ENCODE measurements at places on chromosomes 1 and 21.

- ATAC-seq: no peak
Observed at GRCh38 chr1:70210820-70211219, 5.4 kb upstream of the LRRC40 start.

DNA sequence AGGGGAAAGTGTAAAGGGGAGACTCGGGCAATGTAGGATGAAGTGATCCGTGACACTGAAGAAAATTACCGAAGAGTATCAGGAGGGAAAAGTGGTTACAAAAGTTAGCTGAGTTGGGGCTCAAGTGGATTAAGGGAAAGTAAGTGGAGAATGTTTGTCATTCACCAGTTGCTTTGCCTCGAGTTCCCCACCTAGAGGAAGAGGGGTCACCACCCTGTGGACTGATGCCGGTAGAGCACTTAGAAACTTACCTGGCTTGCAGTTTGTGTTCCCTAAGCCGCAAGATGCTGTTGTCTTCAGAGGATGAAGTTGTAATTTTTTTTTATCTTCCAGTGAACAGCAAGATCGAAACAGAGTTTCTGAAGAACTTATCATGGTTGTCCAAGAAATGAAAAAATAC lies 1.0 kb downstream of the PER3 start:
- no peak for ATAC-seq

GRCh38 chr1:9784508-9785133 lies 39.1 kb downstream of the CLSTN1 start:
- no peak for ATAC-seq

- ATAC-seq: no peak
Observed at GRCh38 chr1:41226815-41227434, 15.2 kb downstream of the SCMH1 start.

- ATAC-seq: no peak
Observed at GRCh38 chr1:112938210-112938609, 17.8 kb downstream of the SLC16A1 start.

GRCh38 chr1:37691497-37692077 lies 729 bp upstream of the CDCA8 start:
- ATAC-seq: peak; percentile 14

DNA sequence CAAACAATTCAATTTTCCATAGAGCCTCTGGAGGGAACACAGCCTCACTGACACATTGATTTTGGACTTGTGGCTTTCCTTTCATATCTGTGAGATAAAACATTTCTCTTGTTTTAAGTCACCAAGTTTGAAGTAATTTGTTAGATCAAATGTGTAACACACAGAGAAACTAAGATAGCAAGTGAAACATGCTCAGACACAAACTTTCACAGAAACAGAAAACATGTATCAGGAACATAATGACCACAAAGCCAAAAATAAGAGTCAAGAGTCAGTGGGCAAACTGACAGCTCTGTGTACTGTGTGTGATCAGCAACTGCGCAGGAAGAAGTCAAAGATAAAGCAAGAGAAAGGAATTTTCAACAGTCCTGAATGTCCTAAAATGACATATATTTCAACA lies 1237.5 kb downstream of the AMY1C start:
- no peak for ATAC-seq

GRCh38 chr1:147700042-147701006 lies 30.0 kb upstream of the ACP6 start:
- ATAC-seq: peak; percentile 81

DNA sequence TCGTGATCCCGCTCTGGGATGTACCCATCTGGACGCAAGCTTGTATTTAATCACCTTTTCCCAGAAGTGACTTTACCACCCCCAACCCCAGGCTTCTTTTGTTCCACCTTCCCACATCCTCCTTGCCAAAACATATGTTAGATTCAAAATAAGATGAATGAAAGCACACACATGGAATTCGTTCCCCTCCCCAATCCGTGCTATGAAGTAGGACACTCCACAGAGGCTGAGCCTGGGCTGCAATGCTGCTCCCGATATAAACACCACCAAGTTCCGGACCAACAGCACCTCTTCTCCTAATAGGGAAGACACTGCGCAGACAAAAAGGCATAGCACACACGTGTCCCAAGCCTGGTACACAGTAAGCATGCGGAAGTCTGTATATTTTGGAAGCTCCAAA lies 86.1 kb downstream of the CLSTN1 start:
- ATAC-seq: no peak

DNA sequence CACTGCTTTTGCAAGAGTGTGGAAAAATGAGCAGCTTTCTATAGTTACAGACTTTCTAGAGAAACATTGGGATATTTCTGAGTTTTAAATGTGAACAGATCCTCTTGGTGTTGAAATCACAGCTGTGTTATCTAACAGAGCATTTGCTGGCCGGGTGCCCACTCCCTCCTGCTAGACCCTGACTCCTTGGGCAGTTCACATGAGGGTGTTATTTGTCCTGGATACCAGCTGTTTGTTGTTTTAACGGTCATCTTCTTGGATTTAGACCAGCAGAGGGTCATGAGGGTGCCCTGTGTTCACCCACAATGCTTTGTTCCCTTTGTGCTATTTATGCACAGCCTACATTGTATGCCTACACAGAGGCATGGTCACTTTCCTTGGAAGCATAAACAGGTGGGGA lies 67.1 kb downstream of the CENPF start:
- ATAC-seq: no peak

DNA sequence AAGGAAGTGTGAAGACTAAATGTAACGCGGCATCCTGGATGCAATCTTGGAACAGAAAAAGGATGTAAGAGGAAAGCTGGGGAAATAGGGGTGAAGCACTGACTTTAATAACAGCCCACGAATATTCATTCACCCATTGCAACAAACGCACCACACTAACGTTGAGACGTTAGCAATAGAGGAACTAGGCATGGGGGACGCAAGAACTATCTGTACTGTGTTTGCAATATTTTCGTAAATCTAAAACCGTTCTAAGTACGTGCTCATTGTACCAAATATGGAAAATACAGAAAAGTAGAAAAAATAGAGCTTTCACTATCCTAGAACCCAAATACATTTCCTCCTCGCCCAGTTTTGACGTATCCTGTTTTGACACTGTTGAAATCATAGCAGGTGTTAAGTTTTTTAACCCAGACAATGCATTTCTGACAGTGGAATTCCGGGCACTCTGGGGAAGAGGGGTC lies 3.9 kb downstream of the LAPTM5 start:
- no peak for ATAC-seq

- no peak for ATAC-seq
Observed at GRCh38 chr1:83746234-83746633, 252.7 kb downstream of the TTLL7 start.

GRCh38 chr1:112544011-112544688 lies 35.4 kb downstream of the WNT2B start:
- ATAC-seq: peak; percentile 70

- no peak for ATAC-seq
Observed at GRCh38 chr1:116716391-116716790, 37.8 kb upstream of the CD2 start.

GRCh38 chr1:170729225-170730002 lies 65.5 kb downstream of the PRRX1 start:
- peak; percentile 71 for ATAC-seq

GRCh38 chr1:55140546-55140983 lies 74.6 kb downstream of the USP24 start:
- peak; percentile 91 for ATAC-seq

DNA sequence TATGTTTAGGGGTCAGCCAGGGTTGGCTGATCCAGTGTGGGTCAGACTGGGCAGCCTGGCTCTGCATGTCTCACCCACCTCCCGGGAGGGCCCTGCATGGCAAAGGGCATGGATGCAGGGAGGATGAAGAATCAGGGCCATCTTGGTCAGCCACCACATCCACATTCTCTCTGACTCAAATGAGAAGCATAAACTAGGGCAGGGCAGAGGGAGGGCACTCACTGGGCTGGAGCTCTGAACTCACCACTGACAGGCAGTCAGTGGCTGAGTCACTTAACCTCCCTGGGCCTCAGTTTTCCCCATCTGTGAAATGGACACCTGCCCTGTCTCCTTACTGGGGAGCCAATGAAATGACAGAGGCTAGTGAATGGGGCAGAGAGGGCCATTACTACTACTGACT lies 4.3 kb upstream of the CELA2A start:
- ATAC-seq: no peak

DNA sequence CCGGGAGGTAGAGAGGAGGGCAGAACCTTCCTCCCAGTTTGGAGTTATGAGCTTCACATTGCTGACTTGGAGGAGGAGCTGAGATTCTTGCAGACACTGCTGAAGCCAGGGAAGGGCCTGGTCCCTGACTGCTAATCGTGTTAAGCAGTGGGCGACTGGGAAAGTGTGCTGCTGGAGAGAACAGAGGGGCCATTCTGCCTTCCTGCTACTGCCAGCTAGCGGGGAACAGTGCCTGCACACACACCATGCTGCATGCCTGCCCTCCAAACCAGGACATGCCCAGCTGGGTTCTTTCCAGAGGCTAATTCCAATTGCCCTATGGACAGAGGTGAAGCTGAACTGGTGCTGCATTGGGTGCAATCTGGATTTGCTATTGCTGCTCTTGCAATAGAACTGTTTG lies 281.4 kb downstream of the AJAP1 start:
- no peak for ATAC-seq

GRCh38 chr1:212549503-212550017 lies 59.0 kb upstream of the ATF3 start:
- ATAC-seq: no peak

DNA sequence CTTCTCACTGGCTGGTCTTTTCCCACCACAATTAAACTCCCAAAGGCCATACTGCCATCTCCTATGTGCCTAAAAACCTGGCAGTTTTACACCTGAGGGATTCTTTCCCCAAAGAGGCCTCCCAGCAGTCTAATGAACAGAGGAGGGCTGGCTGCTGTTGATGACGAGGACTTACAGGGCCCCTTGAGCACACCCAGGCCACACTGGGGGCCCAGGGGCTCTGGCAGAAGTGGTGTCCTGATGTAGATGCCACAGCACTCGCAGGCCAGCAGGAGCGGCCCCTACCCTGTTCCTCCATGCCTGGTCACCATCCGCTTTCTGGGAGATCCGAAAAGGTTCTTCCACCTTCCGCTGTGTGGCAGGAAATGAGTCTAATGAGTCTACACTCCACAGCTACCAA lies 24.2 kb downstream of the POFUT2 start:
- no peak for ATAC-seq

DNA sequence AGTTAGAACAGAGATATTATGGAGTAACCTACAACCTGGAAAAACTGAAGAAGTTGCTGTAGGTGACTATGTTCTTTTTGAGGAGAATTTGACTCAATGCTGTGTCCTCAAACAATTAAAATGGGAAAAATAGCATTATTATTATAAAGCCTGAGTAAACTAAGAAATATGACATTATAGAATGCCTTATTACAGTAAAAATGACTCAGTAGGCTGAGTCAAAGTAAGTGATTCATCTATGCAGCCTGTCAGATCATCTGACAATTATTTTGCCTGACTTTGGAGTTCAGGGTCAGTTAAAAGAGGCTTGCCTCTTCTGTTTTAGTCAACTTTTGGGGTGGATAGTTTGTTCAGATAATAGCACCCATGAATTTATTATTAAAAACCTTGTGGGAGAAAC lies 150.8 kb upstream of the PTGFR start:
- no peak for ATAC-seq

GRCh38 chr1:21320410-21321108 lies 30.3 kb upstream of the ECE1 start:
- no peak for ATAC-seq

GRCh38 chr1:234731569-234732085 lies 121.6 kb upstream of the IRF2BP2 start:
- peak; percentile 50 for ATAC-seq

- ATAC-seq: no peak
Observed at GRCh38 chr1:229075217-229075616, 195.7 kb upstream of the RAB4A start.

GRCh38 chr1:79791488-79792218 lies 785.1 kb upstream of the ADGRL4 start:
- no peak for ATAC-seq

GRCh38 chr1:180515364-180515763 lies 13.0 kb upstream of the ACBD6 start:
- ATAC-seq: no peak

DNA sequence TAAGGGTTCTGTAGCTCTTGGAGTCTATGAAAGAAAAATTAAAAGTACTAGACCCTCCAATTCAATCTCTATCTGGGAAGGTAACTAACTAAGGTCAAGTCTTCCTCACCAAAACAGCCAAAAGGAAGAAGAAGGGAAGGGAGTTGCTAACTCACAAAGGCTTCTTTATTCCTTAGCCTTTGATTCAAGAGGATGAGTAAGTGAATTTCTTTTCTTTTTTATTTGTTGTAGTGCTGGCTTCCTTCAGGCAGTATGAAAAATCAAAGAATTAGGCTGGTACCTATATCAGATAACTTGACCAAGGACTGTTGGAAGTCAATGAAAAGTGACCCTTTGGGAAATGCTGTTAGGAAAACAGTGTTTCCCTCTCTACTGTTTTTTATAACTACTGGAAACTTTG lies 144.4 kb upstream of the NRIP1 start:
- no peak for ATAC-seq

DNA sequence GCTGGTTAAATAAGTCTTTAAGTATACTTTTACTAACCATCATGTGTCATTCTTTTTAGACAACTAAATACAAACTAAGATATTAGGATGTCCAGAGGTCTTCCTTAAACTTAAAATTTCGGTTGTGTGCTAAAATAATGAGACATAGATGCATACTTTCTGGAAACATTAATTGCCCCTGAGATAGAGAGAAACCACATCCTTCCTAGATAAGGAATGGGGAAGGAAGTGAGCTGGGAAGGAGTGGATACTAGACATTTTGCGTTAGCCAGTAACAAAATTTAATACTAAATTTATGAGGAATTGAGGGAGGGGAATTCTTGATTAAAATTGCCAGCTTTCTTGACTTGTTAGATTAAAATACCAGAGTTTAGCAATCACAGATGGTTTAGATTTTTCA lies 37.1 kb upstream of the PTGS2 start:
- ATAC-seq: no peak

DNA sequence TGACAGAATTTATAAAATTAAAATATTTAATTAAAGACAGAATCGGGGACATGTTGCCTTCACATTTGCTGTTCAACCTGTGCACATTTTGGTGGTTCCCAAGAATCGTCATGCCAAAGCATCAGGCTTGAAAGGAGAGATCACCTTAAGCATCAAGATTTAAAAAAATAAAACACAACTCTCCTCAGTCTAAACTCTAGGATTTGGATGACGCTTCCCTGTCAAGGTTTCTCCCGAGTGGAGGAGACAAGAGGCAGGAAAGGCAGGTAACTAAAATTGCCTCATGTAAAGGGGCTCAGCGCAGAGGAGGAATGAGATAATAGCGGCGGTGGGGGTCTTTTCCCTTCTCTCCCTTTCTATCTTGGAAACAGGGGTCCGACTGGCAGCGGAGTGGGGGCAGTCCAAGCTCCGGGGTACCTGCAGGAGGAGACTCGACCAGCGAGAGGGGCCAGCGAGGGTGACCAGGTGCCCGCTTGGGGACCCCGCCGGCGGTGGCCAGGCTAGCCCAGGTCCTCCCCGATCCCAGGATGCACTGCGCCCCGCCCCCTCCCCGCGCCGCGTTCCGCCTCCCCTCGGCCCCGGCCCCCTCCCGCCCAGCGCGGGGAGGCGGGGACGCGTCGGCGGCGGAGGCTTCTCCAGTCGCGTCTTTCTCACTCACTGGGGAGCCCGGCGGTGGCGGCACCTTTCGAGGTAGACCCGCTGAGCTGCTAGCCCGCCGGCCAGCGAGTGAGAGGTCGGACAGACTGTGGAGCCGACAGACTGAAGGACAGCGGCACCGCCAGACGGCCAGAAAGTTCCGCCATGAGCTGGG lies at the start of gene FNBP1L:
TSS of gene FNBP1L (plus strand) at position 638 of the 811 bp plus-strand sequence. CDS start at position 802, 164 bp downstream.
- peak; percentile 85 for ATAC-seq

Measured in gastroesophageal sphincter (tissue), 4 donors.